ENCODE measurements at places on chromosomes 3 and 15. TPM values are rescaled to one million over a fixed set of nuclear protein-coding genes. Genes with fewer than 3 reads are reported as not detected.

- DNase-seq, result no peak
Observed at GRCh38 chr3:12946251-12946648, 104.9 kb upstream of the RPL32 start.

DNA sequence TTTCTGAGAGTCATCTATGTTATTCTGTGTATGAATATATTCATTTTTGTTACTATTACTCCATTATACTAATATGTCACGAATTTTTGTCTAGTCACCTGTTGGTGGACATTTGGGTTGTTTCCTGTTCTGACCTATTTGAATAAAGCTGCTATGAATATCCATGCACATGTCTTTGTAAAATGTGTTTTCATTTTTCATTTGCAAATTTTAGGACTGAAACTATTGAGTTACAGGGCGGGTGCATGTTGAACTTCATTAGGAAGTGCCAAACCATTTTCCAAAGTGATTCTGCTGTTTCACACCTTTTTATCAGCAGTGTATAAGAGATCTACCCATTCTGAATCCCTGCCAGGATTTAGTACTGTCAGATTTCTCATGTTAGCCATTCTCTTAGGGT is 37.7 kb upstream of the IQCF6 start:
- no peak for DNase-seq

DNA sequence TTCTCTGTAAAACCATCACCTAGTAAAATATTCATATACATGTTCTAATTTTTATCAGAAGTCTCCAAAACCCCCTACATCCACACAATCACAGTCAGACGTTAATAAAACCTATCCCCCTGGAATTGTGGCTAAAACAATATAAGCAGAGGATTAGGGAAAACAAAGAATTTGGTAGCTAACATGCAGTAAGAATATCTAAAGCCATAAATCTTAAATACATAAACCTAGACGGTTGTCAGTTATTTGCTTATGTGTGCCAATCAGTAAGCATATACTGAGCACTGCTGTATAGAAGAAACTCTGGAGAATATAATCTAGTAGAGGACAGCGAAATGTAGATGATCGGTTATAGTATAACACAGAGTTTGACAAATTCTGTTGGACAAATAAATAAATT is 232.2 kb downstream of the TBC1D5 start:
- no peak for DNase-seq

DNA sequence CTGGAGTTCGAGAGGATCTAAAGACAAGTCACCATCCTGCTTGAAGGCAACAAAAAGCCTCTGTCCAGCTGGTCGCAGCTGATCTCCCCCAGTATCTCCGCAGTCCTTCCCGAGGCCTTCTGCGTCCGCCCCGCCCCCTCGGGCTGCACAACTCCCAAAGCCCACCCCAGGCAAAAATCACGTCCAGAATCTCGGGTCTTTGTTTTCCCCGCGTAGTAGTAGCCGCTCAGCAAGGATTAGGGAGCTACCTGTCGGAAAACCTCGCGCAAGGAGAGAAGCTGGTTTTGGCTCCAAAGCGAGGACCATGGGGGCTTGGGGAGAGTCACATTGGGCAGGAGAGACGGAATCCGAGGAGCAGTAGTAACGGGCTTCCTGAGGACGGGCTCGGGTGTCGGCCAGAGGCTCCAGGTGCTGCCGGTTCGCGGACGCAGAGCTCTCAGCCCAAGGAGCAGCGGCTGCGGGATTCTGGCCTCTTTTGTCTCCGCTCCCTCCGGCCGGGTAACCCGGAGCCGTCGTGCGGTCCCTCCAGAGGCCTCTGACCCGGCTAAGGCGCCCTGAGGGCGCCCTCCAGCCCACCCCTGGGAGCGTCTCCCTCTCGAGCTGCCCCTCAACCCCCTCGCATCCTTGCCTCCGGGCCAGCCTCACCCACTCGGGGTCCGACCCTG is 401 bp downstream of the ZSCAN29 start:
- no peak for DNase-seq

DNA sequence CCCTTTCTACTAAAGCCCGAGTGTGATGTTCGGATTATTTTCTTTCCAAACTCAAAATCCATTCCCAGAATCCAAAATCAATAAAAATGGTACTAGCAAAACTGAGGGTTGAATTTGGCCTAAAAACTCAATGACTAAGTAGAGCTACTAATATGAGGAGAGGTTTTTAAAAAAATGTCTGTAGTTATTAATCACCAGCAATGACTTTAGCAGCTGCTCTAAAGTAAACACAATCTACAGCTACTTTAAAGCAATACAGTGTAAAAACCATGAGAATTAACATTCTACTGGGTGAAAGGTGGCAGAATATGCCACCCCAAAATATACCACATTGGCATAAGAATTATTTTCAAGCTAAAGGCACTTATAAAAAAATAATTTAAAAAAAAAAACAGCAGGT is 23.5 kb downstream of the FHIT start:
- DNase-seq, result no peak

GRCh38 chr3:45817831-45818522 is 21.6 kb upstream of the SLC6A20 start:
- DNase-seq, result no peak

The PCOLCE2 gene
- polyA plus RNA-seq, result 2.9 TPM

The DUOX1 gene
- 9.1 TPM for polyA plus RNA-seq

The SLC22A13 gene
- 0.11 TPM for polyA plus RNA-seq

The PPP1R14D gene
- polyA plus RNA-seq, result 0.44 TPM
